ENCODE measurements at places on chromosomes 7 and 10.

DNA sequence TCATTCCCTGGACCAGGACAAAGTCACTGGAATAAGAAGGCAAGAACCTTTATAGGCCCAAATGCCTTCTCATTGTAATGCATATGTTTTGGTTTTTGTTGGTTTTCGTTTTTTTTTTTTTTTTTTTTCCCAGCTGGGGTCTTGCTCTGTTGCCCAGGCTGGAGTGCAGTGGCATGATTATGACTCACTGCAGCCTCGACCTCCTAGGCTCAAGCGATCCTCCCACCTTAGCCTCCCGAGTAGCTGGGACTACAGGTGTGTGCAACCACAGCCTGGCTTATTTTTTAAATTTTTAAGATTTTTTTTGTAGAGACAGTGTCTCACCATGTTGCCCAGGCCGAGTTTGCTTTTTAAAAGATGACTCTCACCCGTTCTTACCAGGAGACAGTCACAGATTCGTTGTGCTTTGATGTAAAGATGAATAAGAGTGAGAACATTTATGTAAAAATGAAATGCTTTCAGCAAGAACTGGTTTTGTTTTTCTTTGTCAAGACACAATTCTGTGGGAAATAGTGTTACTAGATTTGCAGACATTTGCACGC, 7.6 kb downstream of the IQCE start:
- DNase-seq, result no peak

GRCh38 chr7:33399528-33400213, 270.3 kb downstream of the BBS9 start:
- DNase-seq, result no peak

DNA sequence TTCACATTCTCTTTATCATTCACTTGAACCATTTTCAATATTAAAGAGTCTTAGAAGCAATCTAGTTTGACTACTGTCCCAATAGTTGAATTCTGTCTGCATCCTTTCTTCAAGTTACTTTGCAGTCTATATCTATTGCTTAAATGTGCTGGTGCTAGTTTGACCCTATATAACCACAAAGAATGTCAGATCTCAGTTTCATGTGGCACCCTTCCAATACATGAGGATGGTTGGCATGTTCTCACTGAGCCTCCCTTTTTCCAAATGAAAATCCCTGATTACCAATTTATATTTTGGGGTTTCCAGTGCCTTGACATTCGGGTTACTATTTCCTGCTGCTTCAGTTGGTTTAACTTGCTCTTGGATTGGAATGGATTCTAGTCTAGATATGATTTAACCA, 292.7 kb downstream of the EXOC4 start:
- no peak for DNase-seq

DNA sequence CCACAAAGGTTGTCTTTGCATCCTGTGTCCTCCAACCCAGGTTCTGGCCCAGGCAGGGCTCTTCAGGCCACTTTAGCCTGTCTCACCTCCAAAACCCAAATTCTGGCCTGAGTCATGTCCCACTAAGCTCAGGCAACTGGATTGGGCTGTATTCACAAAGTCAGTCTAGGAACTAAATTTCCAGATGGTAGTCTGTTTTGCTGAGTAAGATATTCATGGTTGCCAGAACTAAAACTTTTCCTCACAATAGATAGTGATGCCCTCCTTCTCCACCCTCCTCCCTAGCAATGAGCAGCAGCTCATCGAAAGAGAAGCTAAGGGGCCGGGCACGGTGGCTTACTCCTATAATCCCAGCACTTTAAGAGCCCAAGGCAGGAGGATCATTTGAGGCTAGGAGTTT, 2.9 kb upstream of the ZNF713 start:
- no peak for DNase-seq

DNA sequence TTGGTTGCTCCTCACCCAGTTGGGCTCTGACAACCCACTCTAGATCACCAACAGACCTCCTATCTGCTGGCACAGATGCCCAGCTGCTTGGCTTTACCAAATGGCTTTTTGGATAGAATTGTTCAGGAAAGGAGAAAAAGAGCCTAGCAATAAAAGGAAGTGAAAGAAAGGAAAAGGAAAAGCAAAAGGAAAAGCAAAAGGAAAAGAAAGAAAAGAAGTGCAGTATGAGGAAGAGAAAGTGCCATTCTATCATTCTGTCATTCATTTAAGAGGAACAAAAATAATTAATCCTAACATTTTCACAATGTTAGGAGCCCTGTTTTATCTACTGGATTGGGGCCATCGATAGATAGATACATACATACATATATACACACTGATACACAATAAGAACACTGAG, 353.6 kb downstream of the THSD7A start:
- DNase-seq, result no peak

- no peak for DNase-seq
Measured at GRCh38 chr7:127380479-127380878, 12.0 kb downstream of the ZNF800 start.

DNA sequence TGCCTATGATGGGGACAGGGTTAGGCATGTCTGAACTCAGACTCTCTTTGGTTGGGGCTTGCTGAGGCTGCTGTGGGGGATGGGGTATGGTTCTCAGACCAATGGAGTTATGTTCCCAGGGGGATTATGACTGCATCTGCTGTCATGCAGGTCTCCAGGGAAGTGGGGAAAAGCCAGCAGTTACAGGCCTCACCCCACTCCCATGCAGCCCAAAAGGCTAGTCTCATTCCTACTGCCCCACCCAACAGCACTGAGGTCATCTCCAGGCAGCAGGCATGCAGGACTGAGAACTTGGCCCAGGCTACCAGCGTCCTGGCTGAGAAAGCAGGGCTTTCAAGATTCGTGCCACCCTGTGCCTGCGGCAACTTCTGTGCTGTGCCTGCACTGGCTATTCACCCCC, 373.3 kb downstream of the HTR7 start:
- no peak for DNase-seq

- DNase-seq, result no peak
Measured at GRCh38 chr7:137715121-137715520, 131.7 kb downstream of the DGKI start.

GRCh38 chr10:17216217-17216900, 11.7 kb upstream of the VIM start:
- DNase-seq, result no peak

GRCh38 chr7:125406111-125406510, 476.5 kb upstream of the POT1 start:
- no peak for DNase-seq

DNA sequence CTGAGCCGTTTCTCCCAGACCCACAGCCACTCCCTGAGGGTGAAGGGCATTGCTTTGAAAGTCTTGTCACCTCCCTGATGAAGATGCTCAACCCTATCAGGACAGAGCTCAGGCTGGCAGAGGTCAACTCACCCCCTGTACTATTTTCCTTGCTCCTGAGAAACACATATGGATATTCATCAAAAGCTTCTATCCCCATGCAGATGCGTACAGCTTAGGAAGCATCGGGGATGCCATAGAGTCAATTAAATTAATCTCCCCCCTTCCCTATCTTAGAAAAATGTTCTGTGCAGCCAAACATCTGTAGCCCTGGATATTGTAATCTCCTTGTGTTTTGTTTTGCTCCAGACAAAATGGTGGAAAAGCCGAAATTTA, 67.2 kb downstream of the EMX2 start:
- DNase-seq, result no peak

- no peak for DNase-seq
Measured at GRCh38 chr7:50295133-50295532, 9.4 kb upstream of the IKZF1 start.

DNA sequence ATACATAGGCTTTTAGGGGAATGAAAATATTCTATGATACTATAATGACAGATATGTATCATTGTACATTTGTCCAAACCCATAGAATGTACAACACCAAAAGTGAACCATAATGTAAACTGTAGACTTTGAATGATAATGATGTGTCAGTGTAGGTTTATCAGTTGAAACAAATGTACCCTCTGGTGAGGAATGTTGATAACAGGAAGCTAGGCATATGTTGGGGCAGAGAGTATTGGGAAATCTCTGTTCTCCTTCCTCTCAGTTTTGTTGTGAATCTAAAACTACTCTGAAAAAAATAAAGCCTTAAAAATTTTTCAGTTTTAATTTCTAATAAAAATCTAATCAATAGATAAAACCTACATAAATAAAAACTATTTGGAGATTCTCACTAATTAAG, 36.9 kb downstream of the C1GALT1 start:
- no peak for DNase-seq

DNA sequence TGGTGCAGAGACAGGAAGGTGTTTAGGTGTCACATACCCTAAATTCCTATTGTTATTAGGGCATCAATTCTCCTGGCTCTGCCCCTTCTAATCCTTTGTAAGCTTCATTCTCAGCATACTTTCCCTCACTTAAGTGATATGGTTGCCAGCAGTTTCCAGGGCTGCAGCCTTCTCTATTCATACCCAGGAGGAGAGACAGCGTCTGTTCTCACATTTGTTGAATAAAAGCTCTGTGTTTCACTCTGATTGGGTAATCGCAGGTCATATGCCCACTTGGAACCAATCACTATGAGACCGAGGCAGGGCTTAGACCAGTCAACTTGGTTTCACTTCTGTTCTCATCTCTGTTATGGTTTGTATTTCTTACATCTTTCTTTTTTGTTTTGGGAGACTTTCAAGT, 109.6 kb upstream of the MTPN start:
- peak; percentile 83 for DNase-seq

DNA sequence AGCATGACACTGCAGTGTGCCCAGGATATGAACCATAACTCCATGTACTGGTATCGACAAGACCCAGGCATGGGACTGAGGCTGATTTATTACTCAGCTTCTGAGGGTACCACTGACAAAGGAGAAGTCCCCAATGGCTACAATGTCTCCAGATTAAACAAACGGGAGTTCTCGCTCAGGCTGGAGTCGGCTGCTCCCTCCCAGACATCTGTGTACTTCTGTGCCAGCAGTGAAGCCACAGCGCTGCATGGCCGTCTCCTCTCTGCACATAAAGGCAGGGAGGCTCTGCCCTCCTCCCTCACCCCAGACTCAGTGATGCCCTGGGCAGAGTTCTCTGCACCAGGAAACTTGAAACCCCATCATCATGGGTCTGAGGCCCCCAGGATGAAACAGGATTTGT, 70.7 kb upstream of the PRSS58 start:
- DNase-seq, result no peak

DNA sequence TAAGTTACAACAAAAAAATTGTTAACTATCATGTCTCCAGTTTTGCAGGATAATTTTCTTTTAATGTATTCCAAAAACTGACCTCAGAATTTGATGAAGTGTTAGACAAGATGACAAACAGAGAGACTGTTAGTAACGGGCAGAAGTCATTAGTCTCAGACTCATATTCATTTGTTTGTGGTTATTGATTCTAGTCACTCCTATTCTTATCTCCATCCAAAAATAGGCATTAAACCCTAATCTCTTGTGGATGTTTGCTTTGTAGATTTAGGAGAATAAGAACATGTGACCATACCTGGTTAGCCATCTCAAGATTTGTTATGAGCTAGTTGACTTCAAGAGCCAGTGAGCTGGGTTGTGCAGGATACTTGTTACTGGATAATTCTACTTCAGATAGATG, 261.1 kb downstream of the AUTS2 start:
- no peak for DNase-seq

- DNase-seq, result no peak
Measured at GRCh38 chr7:132469264-132469663, 107.0 kb downstream of the PLXNA4 start.

- DNase-seq, result no peak
Measured at GRCh38 chr7:7848892-7849291, 119.7 kb upstream of the GLCCI1 start.

GRCh38 chr10:97738616-97739015, 1.7 kb downstream of the ZFYVE27 start:
- DNase-seq, result no peak

- peak; percentile 56 for DNase-seq
Measured at GRCh38 chr7:155489862-155490696, 32.1 kb downstream of the EN2 start.
